ENCODE measurements at places on chromosomes 1 and 21.

- peak; percentile 91 for DNase-seq
Observed at GRCh38 chr1:47437447-47438164, at the start of gene FOXD2. FOXD2 (plus strand) TSS chr1:47438044; CDS start chr1:47438136, 92 bp downstream.

DNA sequence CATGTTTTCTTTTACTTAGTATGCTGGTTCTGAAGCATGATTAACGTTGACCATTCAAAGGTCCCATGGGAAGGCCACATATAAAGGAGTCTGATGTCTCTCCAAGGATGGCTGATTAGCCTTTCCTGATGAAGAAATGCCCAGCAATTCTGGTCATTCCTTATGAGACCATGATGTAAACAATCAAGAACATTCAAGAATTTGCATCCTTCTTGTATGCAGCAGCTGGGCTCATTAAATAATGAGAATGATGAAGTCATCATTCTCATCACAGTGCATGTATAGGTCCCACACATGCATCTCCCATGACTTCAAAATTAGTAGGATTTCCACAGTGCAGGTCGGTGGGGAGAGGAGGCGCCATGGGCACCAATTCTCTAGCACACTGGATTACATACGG is 85.4 kb downstream of the APP start:
- DNase-seq, result no peak

DNA sequence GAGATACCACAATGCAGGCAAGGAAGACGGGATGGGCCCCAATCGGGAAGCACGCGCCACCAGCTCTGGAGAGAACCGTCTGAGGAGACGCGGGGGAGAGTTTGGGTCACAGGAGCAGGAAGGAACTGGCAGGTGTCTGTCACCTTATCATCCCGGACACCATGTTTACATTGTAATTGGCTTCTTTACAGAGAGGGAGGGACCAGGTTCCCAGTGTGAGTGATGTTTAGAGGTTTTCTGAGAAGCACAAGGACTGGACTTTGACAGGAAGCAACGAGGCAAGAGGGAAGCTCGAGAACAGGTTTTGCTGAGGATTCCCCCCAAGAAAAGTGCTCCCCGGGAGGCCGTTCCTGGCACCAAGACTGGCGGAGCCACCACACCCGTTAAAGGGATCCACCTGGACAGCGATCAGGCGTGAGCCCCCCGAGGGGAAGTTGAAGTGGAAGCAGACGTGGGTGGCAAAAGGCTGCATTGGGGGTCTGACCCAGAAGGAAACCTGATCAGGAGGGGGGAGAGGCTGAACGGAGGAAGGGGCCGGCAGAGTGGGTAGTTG is 957 bp downstream of the EPS15 start:
- DNase-seq, result peak; percentile 28

GRCh38 chr1:53316766-53317581 is 10.9 kb downstream of the LRP8 start:
- DNase-seq, result no peak

- no peak for DNase-seq
Observed at GRCh38 chr21:37005548-37006485, 685 bp upstream of the RIPPLY3 start.

- DNase-seq, result no peak
Observed at GRCh38 chr1:5632224-5632623, 360.0 kb downstream of the NPHP4 start.

DNA sequence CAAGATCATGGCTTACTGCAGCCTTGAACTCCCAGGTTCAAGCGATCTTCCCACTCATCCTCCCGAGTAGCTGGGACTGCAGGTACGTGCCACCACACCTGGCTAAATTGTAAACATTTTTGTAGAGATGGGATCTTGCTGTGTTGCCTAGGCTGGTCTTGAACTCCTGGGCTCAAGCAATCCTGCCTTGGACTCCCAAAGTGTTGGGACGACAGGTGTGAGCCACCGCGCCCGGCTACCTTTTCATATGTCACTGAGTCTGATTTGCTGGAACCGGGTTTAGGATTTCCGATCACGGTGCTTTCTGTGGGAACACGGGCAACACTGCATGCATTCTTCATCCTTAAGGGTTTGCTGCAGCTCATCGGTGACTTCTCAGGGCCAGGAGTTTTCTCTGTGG is 32.2 kb upstream of the PCBP3 start:
- DNase-seq, result no peak

GRCh38 chr1:239053279-239053678 is 333.1 kb upstream of the CHRM3 start:
- DNase-seq, result no peak

DNA sequence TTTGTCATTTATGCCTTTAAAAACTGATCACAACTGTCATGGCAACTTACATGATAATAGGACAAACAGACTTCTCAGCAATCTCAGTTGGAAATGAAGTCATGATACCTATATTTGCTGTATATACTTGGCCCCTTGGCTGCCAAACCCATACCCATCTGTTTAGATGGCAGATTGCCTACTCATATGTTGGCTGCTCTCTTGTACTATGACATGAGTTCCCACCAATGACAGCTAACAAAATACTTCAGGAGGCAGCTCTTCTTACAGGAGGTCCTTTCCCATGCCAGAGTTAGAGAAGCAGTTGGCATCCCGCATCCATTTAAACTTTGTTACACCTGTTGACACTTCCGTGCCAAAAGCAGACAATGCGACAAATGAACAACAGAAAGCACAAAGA is 603.1 kb upstream of the ADGRL2 start:
- DNase-seq, result no peak

DNA sequence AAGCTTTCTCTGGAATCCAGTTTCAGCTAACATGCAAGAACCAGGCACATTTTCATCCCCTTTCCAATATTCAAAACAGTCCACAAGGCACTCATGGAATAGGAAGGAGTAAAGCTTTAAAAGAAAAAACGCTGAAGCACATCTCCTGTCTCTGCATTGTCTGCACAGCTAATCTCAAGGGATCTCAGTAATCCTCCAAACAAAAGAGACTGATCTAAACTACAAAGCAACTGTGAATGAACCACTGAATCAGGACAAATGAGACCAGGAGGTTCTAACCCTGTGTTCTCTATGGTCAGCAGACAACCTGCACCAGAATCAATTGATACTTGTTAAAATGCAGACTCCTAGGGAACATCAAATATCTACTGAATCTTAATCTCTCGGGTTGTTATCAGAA is 399.0 kb downstream of the HHAT start:
- DNase-seq, result no peak

DNA sequence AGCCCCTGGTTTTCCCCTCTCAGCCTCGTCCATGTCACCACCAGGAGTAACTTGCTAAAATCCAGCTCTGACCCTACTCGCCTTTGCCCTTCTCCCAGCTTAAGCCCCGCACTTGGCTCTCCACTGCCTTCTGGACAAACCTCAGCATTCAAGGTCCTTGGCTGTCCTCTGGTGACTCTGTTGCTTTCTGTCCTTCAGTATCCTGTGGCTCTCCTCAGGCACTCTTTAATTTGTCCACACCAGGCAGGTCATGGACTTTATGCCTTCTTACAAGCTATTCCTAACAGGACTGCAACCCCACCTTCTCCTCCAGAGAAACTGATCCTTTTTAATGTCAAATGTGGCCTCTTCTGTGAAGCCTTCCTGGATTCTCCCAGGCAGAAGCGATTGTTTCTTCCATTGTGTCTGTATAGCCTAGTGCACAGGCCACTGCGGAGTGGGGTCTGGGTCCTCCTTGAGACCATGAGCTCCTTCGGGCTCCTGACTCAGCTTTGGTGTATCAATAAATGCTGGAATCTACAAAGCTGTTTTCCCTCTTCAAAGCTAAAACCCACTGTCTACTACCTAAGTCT is 26.7 kb upstream of the CTPS1 start:
- no peak for DNase-seq

GRCh38 chr1:20411196-20411980 is 74.6 kb downstream of the CAMK2N1 start:
- no peak for DNase-seq

DNA sequence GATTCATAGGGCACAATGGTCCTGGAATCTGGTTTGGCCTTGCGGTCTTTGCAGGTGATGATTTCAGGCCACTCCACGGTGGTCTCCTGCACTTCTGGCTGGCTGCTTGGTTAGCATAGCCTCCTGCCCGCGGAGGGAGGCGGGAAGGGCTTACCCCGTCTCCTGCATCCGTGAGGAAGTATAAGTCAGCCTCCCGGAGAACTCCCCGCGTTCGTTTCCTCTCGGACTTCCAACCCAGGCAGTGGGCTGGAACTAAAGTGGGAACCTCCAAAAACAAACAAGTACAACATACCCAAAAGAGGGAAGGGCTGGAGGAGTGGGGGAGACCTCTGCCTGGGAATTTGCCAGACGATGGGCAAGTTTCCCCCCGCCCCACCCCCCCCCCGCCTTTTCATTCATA is 939 bp upstream of the CCN1 start:
- no peak for DNase-seq

- no peak for DNase-seq
Observed at GRCh38 chr1:200925831-200926230, 31.1 kb downstream of the INAVA start.

DNA sequence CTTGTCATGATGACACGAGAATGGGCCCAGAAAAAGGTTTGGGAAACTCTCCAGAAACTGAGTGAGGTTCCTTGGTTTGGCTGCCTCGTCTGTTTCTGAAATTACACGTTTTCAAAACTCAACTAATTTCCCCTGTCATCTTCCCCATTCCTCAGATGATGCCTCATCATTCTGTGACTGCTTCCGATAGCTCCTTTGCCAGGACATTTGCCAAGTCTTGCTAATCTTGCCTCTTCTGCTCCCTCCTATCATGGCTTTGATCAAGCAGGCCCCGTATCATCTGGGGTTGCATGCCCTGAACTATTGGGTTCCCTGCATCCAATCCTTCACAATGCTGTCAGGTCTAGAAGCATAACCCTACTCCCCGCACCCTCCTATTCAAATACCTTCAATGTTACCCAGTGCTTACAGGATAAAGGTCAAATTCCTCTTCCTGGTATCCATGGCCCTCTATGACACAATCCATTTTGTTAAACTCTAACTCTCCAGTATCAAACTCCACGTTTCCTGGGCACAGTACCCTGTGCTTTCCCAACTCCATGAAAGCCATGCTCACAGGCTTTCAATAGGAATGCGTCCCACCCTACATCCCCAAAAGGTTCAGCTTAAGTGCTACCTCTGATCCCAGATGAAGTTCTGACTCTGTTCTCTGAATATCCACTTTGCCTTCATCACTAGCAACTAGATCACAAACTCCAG is 22.2 kb upstream of the TMEM200B start:
- DNase-seq, result no peak

- peak; percentile 36 for DNase-seq
Observed at GRCh38 chr1:39500862-39501389, 9.5 kb downstream of the BMP8A start.

DNA sequence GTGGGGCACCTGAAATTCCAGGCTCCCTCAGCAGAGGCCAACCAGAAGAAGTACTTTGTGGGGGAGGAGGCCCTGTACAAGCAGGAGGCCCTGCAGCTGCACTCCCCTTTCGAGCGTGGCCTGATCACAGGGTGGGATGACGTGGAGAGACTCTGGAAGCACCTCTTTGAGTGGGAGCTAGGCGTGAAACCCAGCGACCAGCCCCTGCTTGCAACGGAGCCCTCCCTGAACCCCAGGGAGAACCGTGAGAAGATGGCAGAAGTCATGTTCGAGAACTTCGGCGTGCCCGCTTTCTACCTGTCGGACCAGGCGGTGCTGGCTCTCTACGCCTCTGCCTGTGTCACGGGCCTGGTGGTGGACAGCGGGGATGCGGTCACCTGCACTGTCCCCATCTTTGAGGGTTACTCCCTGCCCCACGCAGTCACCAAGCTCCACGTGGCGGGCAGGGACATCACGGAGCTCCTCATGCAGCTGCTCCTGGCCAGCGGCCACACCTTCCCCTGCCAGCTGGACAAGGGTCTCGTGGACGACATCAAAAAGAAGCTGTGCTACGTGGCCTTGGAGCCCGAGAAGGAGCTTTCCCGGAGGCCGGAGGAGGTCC is 634 bp downstream of the ACTRT2 start:
- DNase-seq, result no peak

DNA sequence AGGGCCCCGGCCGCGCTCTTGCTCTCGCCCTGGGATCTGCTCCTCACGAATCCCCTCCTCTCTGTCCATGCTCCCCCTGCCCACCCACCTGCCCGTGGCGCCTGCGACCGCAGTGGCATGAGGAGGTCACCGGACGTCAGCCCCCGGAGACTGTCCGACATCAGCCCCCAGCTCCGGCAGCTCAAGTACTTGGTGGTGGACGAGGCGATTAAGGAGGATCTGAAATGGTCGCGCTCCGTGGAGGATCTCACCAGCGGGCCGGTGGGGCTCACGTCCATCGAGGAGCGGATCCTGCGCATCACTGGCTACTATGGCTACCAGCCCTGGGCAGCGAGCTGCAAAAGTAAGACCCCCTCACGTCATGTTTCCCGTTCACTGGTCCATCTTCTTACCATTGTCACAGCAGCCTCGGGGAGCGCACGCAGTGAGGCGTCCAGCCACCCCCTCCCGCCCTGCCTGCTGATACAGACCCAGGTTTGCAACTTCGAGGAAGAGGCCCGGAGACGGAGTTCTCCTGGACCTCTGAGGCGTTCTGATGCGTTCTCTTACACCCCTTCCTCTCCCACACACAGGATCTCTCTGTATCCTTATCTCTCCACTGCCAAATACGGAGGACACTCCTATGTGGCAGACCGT is 1.1 kb downstream of the SLC35F3 start:
- DNase-seq, result no peak

DNA sequence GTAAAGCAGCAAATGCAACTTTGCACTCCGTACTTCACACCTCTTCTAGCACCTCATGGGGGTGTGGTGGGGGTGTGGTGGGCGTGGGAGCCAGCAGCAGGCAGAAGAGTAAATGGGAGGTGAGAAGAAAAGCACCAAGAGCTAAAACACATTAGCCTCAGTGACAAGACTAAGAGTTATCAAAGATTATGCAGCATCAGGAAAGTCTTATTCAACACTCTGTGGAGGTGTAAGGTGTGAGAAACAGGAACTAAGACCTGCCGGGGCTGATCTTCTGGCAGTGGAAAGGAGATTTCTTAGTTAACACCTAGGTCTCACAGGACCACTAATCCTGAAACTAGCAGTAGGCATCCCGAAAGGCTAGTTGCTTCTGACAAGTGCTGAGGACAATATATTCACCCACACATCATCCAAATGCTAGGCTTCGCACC is 9.9 kb downstream of the TGFBR3 start:
- no peak for DNase-seq

GRCh38 chr1:5896706-5897660 is 95.2 kb downstream of the NPHP4 start:
- DNase-seq, result no peak

DNA sequence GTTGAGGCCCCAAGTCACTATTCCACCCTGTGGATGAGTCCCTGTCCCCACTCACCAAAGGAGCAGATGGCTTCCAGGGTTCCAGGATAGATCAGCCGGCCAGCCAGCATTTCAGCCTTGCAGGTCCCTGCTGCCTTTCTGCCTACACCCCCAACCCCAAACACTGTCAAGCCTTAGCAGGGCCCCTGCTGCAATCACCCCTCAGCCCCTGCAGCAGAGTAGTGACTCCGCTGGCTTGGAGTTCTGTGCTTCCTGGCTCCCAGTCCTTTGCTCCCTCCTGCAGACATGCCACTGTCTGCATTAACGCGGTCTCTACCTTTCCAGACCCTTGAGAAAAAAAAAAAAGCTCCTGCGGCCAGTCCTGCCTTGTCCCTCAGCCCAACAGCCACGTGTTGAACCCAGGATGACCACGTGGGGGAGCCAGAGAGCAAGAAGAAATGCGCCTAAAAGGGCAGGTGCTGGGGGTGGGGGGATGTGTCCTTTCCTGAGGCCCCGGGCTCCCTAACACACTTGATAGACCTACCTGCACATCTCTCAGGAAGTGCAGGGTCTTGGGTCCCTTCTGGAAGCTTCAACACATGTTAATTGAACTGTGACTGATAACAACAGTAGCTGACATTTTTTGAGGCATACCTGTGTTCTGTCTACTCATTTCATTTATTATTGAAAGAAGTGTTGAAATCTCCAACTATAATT is 37.4 kb downstream of the RASSF5 start:
- DNase-seq, result peak; percentile 59

- no peak for DNase-seq
Observed at GRCh38 chr1:91857557-91858239, 28.3 kb downstream of the TGFBR3 start.

Data from inflammatory macrophage (primary cell).